Naive thymus-derived CD8-positive, alpha-beta T cell (primary cell): ENCODE measurements at places on chromosomes 1 and 21. TPM values are rescaled to one million over a fixed set of nuclear protein-coding genes. Genes with fewer than 3 reads are reported as not detected.

DNA sequence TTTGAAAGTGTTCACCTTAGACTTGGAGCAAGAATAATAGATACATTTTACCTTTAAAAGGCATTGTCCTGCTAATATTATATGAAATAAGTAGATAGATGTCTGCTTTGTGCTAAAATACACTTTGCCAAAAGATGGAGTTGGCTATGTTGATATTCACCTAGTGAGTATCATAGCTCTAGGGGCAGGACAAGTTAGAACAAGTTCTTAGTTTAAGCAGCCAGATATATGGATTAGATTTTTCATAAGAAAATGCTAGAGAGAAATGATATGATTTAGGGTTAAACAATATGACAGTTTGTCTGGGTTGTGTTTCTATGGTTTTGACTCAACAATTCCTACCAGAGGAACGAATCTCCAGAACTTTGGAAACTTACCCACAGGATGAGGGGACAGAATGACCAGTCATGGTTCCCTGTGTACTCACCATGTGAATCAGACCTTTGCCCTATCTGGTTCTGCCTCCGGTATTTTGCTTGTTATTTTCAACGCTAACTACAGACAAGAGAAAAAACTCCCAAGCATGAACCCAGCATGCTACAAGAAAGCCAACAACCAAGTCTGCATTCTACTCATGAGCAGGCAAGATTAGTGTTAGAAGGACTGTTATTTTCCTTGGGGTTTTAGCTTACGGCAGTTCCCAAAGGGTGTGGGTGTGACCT is 1.7 kb downstream of the F5 start:
- H3K4me3 ChIP-seq = no peak overlapping the region
- H3K27me3 ChIP-seq = peaks cover 4% of the 10 kb centered on the region
- DNase-seq = no peak
- peaks cover 25% of the 10 kb centered on the region for H3K4me1 ChIP-seq
- H3K36me3 ChIP-seq = no peaks in the 10 kb centered on the region

- DNase-seq = no peak
- peak overlapping the region; percentile 95 for H3K27ac ChIP-seq
- no peaks in the 10 kb centered on the region for H3K27me3 ChIP-seq
Measured at GRCh38 chr1:25030674-25031589, 100.9 kb upstream of the RUNX3 start.

DNA sequence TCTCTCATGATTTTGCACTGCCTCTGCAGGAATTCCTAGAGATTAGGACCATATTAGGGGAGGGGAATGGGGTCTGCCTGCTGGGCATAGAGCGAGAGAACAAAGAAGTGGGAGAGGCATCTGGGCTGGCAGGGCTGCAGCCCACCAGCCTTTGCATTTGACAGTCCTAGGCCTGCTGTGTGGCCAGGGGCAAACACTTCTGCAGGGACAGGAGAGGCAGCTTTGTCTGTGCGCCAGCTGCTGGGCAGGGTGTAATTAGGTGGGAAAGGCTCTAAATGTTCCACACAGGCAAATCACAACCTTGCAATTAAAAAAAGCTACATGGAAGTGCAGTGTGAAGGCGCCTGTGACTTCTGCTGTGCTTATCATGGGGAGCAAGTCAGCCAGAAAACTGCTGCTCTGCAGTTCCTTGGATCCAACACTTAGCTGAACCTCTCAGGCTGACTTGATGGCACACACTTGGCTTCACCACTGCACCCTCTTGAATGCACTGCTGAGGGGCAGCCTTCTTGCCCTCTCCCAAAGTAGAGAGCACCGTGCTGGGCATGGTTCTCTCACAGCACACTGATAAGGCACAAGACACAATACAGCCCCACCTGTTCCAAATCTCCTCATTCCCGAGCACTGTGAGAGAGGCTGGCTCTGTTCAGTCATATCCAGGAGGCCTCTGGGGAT is 73.6 kb upstream of the TLR5 start:
- H3K27ac ChIP-seq = no peak overlapping the region
- DNase-seq = no peak

GRCh38 chr1:198903203-198903602 is 264.4 kb downstream of the PTPRC start:
- H3K4me1 ChIP-seq = peaks cover 8% of the 10 kb centered on the region
- no peak overlapping the region for H3K4me3 ChIP-seq
- DNase-seq = no peak
- H3K36me3 ChIP-seq = peaks cover 22% of the 10 kb centered on the region
- H3K27me3 ChIP-seq = no peaks in the 10 kb centered on the region
- H3K27ac ChIP-seq = no peak overlapping the region

- H3K36me3 ChIP-seq = peaks cover 30% of the 10 kb centered on the region
- DNase-seq = no peak
- H3K4me3 ChIP-seq = no peak overlapping the region
- H3K27ac ChIP-seq = no peak overlapping the region
- H3K27me3 ChIP-seq = no peaks in the 10 kb centered on the region
Measured at GRCh38 chr1:174812016-174812415, 187.7 kb upstream of the CACYBP start.

DNA sequence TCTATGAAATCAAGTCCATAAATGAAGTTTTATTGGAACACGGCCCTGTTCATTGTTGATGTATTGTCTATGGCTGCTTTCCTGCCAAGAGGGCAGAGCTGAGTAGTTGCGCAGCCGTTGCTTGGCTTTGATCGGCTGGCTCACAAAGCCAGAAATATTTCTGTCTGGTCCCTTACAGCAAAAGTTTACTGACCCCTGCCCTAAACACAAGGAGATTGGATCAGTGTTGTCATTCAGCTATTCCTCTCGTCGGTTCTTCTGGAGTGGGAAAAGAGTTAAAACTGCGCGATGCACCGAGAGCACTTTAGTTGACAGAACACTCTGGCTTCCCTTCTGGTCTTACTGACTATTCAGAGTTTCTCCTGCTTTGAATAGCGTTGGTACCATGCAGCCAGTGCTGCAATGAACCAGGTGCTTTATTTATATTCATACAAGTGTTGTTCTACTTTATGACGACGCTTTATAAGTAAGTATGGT is 868 bp downstream of the ZBTB40 start:
- no peaks in the 10 kb centered on the region for H3K27me3 ChIP-seq
- peaks cover 54% of the 10 kb centered on the region for H3K4me1 ChIP-seq
- no peak for DNase-seq
- H3K27ac ChIP-seq = peak overlapping the region; percentile 95

- no peak overlapping the region for H3K27ac ChIP-seq
- H3K4me3 ChIP-seq = no peak overlapping the region
- no peaks in the 10 kb centered on the region for H3K36me3 ChIP-seq
- no peak for DNase-seq
- peaks cover 53% of the 10 kb centered on the region for H3K4me1 ChIP-seq
Measured at GRCh38 chr1:92989253-92989652, 28.0 kb upstream of the DIPK1A start.

GRCh38 chr21:33441489-33442477 is 38.0 kb downstream of the TMEM50B start:
- peaks cover 11% of the 10 kb centered on the region for H3K4me1 ChIP-seq
- DNase-seq = no peak
- peaks cover 36% of the 10 kb centered on the region for H3K36me3 ChIP-seq
- no peaks in the 10 kb centered on the region for H3K27me3 ChIP-seq

DNA sequence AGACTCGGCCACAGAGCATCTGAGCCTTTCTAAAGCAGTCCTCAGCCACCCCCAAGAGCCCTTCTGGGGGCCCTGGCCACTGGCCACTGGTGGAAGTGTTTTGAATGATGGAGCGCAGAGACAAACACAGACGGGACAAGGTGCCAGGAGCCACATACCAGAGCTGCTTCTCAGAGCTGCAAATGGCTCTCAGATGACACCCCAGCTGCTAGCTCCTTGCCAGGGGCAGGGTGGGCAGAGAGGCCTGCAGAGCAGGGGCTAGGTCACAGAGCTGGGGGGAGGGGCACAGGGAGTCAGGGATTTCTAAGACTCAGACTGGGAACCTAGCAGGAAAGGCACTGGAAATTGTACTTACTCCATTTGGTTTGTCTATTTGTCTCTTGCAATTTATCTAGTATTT is 30.4 kb downstream of the KCNN3 start:
- no peaks in the 10 kb centered on the region for H3K4me1 ChIP-seq
- H3K36me3 ChIP-seq = no peaks in the 10 kb centered on the region
- DNase-seq = no peak
- no peak overlapping the region for H3K27ac ChIP-seq
- H3K27me3 ChIP-seq = no peaks in the 10 kb centered on the region

The KCNA3 gene
- 78.7 TPM for total RNA-seq

DNA sequence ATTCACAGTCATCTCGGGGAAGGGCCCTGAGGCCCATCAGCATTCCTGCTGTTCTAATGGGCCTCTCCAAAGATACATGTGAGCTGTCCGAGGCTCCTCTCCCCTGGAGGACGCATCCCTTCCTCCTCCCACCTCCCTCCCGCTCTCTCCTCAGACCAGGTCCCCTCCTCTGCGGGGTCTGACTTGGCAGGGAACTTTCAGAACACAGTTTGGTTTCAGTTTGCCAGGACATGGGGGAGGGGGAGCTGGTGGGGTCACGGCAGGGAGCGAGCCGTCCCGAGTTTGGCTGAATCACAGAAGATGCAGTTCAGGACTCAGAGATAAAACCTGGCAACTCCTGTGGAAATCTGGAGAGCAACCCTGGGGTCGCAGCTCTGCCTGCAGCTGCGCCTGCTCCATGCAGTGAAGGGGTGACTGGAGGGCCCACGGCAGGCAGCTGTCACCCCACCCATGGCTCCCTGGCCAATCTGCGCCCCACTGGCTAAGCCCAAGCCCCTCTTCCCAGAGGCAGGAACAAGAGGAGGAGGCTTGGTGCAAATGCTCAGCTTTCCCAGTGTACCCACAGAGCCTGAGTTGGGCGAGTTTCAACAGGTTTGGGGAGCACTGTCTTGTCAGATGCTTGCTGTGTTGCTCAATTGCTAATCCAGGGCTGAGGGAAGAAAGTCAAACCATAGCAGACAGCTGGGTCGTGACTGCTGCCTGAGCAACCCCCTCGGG is 5.7 kb downstream of the WNT4 start:
- no peak for DNase-seq
- H3K4me3 ChIP-seq = no peak overlapping the region
- peaks cover 9% of the 10 kb centered on the region for H3K27me3 ChIP-seq
- no peaks in the 10 kb centered on the region for H3K36me3 ChIP-seq

GRCh38 chr1:221839321-221839720 is 97.4 kb upstream of the DUSP10 start:
- no peaks in the 10 kb centered on the region for H3K27me3 ChIP-seq
- peaks cover 7% of the 10 kb centered on the region for H3K4me1 ChIP-seq
- H3K36me3 ChIP-seq = no peaks in the 10 kb centered on the region
- H3K27ac ChIP-seq = no peak overlapping the region
- H3K4me3 ChIP-seq = no peak overlapping the region

GRCh38 chr1:229579059-229579673 is 20.7 kb upstream of the ABCB10 start:
- H3K36me3 ChIP-seq = no peaks in the 10 kb centered on the region
- H3K4me3 ChIP-seq = no peak overlapping the region
- no peaks in the 10 kb centered on the region for H3K4me1 ChIP-seq

The RAP1A gene
- 124 TPM for total RNA-seq

DNA sequence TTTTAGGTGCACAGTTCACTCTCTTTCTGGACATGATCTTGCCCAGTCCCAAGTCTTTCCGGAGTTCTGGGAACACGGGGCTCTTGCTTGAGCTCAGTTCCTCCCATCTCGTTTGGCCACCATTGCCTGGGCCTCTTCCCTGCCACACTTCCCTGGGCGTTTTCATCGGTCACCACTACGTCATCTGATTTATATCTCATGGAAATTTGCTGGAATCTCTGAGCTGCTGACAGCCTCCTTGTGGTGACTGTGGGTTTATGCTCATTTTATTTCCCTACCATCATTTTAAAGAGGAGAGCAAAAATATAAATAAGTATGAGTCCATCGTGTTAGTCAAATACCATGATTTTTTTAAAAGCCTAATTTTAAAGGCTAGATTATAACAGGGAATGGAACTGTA is 449.1 kb upstream of the KAZN start:
- no peaks in the 10 kb centered on the region for H3K27me3 ChIP-seq
- DNase-seq = no peak
- no peak overlapping the region for H3K4me3 ChIP-seq
- H3K4me1 ChIP-seq = no peaks in the 10 kb centered on the region
- no peak overlapping the region for H3K27ac ChIP-seq

DNA sequence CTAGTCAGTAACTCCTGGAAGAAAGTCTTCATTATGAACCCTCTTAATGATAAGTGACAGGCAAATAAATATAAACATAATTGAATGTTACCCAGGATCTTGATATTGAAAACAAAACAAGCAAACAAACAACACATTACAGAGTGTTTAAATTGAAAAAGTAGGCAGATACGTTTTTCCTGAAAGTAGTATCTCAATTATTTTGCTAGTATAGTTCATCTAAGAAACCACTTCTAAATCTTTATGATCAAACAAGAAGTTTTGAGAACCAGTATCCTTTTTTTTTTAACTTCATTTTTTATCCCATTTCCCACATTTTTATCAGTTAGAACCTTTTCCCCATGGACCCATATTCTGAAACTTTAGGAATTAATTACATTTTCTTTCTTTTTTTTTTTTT is 3.7 kb upstream of the WDR47 start:
- peaks cover 2% of the 10 kb centered on the region for H3K4me1 ChIP-seq
- no peak for DNase-seq
- H3K36me3 ChIP-seq = no peaks in the 10 kb centered on the region
- H3K27ac ChIP-seq = no peak overlapping the region
- no peaks in the 10 kb centered on the region for H3K27me3 ChIP-seq

DNA sequence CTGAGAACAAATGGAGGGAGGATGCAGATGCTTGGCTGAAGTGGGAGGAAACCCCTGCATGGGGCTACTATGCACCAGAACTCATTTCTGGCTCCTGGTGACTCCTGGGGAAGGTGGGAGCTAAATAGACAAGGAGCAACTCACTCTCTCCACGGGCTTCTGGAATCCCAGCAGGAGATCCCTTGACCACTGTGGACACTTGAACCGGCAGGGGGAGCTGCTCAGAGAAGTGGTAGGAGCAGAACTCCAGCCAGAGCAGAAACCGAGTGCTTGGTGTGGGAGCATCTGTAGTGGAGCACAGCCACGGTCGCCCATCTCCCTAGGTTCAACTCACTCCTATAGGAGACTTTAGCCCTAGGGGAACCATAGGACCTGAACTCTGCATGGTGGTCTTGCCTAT is 205.6 kb upstream of the GJB5 start:
- no peak for DNase-seq
- H3K36me3 ChIP-seq = no peaks in the 10 kb centered on the region

GRCh38 chr1:54047384-54048305 is 5.4 kb downstream of the TMEM59 start:
- peaks cover 11% of the 10 kb centered on the region for H3K4me1 ChIP-seq
- H3K4me3 ChIP-seq = peak overlapping the region; percentile 15
- DNase-seq = no peak
- peaks cover 52% of the 10 kb centered on the region for H3K36me3 ChIP-seq
- H3K27ac ChIP-seq = peak overlapping the region; percentile 34

GRCh38 chr1:193406901-193407300 is 220.5 kb upstream of the B3GALT2 start:
- peaks cover 14% of the 10 kb centered on the region for H3K4me1 ChIP-seq
- no peak overlapping the region for H3K4me3 ChIP-seq
- H3K36me3 ChIP-seq = no peaks in the 10 kb centered on the region
- H3K27me3 ChIP-seq = no peaks in the 10 kb centered on the region
- DNase-seq = no peak

GRCh38 chr1:238606896-238607295 is 716.2 kb upstream of the ZP4 start:
- no peak overlapping the region for H3K4me3 ChIP-seq
- H3K36me3 ChIP-seq = no peaks in the 10 kb centered on the region
- H3K4me1 ChIP-seq = no peaks in the 10 kb centered on the region
- H3K27ac ChIP-seq = no peak overlapping the region

- no peak overlapping the region for H3K4me3 ChIP-seq
- no peaks in the 10 kb centered on the region for H3K4me1 ChIP-seq
- no peaks in the 10 kb centered on the region for H3K36me3 ChIP-seq
- no peaks in the 10 kb centered on the region for H3K27me3 ChIP-seq
- DNase-seq = no peak
- no peak overlapping the region for H3K27ac ChIP-seq
Measured at GRCh38 chr21:17050646-17051045, 462.2 kb upstream of the CXADR start.
